ENCODE measurements at places on chromosomes 1 and 21.
A peak's percentile ranks its signal among the peaks of the same experiment; 100 is the strongest.

GRCh38 chr1:108708691-108709660 lies 3.7 kb upstream of the FNDC7 start:
- no peak for DNase-seq

DNA sequence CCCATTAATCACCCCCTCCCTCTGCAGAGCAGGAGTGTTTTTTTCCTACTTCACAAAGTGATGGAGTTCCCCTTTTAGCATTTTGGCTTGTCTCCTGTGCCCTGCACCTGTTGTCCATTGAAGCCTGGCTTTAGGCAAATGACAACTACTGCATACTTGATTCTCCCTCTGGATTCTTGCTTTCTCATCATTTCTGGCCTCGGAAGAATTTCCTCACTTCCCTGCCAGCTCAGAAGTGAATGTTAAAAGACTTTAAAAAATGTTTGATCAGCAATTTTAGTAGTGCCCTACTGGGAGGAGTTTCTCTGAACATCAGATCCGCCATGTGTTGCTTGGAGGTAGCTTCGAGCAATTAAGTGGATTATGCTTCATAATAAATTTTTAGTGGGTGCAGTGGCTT lies 28.1 kb downstream of the RCOR3 start:
- no peak for DNase-seq

DNA sequence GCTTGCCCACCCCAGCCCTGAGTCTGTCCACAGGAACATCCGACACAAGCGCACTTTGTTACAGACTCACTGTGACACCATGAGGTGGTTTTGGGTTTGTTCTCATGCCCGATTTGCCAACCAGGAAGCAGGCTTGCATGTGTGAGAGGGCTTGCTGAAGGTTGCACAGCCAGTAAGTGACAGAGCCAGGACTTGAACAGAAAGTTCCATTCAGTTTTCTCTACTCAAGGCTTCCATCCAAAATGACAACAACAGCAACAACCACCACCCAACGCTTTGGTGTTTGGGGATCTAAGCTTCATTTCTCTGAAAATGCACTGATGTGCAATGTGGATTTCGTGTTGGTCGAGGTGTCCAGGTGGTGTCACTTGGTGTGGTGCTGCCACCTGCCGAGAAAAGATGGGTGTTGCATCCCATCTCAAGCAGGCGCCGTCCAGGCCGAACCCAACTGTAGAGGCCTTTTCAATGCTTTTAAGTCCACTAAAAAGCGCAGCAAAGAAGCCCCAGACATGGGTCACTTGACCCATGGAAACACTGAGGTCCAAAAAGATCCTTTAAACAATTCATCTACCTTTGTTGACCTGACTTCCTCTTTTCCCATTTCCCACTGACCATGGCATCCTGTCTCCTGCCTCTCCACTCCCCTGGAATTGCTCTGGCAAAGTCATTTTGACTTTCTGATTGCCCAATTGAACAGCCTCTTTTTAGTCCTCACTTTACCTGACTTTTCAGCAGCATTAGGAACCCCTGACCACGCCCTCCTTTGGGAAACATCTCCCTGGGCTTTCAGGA lies 12.2 kb downstream of the CITED4 start:
- peak; percentile 54 for DNase-seq

DNA sequence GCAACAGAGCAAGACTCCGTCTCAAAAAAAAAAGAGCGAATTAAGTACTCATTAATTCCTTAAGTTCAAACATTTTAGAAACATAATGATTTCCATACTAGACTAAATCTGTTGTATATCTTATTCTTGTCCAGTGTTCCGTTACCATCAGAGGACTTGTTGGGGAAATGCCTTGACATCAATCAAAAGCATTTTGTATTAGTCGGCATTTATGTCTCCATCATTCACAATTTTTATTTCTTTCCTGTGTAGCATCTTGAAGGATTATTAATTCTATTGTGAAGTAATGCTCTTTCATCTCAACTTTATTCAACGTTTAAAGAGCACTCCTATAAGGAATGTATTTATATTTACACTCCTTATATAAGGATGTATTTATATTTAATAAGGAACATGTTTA lies 82.9 kb upstream of the QSOX1 start:
- no peak for DNase-seq

DNA sequence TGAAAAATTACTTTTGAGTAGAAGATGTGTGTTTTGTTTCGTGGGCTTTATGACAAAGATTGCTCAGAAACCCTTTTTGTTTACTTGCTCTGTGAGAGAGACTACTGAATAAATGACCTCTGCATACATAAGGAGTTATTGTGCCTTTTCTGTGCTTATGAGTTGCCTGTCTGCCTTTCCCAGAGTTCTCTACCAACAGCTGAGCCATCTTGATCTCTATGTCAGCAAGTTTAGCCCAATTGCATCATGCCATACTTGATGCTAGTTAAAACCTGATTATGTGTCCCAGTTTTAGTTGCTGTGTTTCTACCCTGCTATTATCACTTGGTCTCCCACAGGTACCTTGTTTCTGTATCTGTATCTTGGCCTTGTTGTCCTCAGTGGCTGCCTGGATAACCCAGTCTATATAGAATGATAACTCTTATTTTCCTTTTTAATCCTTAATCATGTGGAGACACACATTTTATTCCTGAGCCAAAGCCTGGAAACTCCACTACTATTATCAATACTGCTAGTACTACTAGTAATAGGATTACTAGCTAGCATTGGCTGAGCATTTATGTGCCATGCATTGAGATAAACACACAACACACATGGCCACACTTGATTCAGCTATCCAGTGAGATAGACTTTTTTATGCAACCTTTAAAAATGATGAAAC lies 28.7 kb upstream of the GNG12 start:
- no peak for DNase-seq

GRCh38 chr1:23286401-23286800 lies 57.7 kb downstream of the HNRNPR start:
- no peak for DNase-seq

- no peak for DNase-seq
Measured at GRCh38 chr1:160726114-160726497, 12.9 kb upstream of the SLAMF7 start.

DNA sequence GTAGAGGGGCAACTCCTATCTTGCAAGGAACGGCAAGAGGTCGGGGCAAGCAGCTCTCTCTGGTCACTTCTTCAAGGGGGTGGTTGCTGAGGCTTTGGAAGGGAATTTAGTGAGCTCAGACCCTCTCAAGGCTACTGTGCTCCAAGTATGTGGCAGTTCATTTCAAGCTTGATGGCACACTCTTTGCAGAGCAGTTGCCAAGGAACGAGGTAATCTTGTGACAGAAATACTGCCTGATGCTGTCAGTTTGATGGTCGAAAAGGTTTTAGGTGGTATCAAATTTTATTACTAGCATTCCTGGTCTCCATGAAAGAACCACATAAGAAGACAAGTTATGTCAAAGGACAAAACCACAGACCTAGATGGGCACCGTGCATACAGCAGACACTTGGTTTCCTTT lies 13.1 kb downstream of the CFAP298 start:
- DNase-seq, result peak; percentile 18

- no peak for DNase-seq
Measured at GRCh38 chr1:172416496-172417035, 3.9 kb upstream of the C1orf105 start.

DNA sequence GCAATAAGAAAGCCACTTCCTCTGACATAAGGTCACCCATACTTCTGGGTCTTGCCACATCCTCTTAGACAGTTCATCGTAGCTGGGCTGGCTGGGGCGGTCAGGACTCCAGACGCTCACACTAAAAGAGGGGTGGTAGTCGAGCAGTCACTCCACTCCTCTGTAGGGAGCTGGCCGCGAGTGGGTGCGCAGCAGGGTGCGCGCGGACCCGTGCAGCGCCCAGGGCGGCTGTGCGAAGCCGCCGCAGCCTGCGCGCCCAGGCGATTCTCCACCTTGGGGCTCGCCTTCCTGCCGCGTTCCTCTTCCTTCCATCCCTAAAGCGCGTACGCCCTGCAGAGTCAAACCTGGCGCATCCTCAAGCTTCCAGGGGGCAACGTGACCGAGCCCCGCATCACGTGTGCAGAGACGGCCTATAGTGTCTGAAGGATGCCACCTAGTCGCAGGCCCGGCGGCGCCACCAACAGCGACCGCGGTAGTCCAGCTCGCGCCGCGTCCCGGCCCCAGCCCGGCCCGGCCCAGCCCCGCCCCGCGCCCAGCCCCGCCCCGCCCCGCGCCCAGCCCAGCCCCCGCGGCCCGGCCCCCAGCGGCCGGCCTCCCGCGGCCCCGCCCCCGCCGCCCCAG lies 360 bp upstream of the PRDX6 start:
- peak; percentile 79 for DNase-seq

DNA sequence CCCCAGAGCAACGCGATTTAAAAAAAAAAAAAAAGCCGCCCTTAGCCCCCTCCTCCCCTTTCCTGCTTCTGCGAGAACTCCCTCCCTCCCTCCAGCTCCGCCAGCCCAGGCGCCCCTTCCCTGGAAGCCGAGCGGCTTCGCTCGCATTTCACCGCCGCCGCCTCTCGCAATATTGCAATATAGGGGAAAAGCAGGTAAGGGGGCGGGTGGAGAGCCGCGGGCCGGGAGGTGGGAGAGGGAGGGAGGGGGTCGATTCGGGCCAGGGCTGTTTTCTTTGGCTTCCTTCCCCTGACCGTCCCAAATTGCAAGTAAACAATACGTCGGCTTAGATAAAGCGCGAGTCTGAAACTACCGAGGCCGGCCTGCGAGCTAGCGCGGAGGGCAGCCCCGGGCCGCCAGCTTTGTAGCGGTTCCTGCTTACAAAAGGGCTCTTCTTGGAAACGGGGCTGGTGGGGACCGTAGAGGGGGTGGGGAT lies 408 bp downstream of the LMO4 start:
- DNase-seq, result no peak

GRCh38 chr1:186843226-186843625 lies 14.5 kb downstream of the PLA2G4A start:
- DNase-seq, result no peak

GRCh38 chr1:222618880-222619596 lies 1.1 kb downstream of the MIA3 start:
- DNase-seq, result peak; percentile 29

- DNase-seq, result no peak
Measured at GRCh38 chr21:38720074-38720473, 85.7 kb upstream of the ETS2 start.

DNA sequence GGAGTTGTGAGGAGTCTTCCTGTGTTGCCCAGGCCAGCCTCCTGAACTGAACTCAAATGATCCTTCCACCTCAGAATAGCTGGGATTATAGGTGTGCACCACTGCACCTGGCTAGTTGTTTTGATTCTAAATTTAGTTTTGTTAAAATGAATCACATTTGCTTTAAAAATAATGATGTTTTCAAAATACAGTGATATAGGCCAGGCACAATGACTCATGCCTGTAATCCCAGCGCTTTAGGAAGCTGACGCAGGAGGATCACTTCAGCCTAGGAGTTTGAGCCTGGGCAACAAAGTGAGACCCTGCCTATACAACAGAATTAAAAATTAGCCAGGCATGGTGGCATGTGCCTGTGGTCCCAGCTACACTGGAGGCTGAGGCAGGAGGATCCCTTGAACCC lies 24.3 kb downstream of the RTCA start:
- DNase-seq, result no peak

- no peak for DNase-seq
Measured at GRCh38 chr1:101316256-101316655, 79.4 kb downstream of the S1PR1 start.

- DNase-seq, result no peak
Measured at GRCh38 chr1:76419603-76420002, 345.1 kb downstream of the ST6GALNAC3 start.

DNA sequence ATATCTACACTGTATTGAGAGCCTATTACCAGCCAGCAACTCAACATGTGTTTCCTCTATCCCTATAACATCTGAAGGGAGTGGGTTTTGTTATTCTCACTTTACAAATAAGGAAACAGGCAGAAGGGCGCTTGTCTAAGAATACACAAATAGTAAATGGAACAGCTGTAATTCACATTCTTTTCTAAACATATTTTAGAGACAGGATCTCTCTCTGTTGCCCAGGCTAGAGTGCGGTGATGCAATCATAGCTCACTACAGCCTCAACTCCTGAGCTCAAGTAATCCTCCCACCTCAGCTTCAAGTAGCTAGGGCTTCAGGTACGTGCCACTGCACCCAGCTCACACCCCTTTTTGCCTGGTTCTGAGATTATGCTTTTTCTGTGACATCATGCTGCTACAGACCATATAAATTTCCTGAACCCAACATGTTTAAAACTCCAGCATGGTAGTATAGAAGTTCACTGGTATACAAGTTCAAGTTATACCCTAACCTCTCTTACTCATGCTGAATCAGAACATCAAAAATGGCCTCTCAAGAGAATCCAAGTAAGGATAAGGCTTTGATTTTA lies 8.6 kb upstream of the TACSTD2 start:
- peak; percentile 63 for DNase-seq

DNA sequence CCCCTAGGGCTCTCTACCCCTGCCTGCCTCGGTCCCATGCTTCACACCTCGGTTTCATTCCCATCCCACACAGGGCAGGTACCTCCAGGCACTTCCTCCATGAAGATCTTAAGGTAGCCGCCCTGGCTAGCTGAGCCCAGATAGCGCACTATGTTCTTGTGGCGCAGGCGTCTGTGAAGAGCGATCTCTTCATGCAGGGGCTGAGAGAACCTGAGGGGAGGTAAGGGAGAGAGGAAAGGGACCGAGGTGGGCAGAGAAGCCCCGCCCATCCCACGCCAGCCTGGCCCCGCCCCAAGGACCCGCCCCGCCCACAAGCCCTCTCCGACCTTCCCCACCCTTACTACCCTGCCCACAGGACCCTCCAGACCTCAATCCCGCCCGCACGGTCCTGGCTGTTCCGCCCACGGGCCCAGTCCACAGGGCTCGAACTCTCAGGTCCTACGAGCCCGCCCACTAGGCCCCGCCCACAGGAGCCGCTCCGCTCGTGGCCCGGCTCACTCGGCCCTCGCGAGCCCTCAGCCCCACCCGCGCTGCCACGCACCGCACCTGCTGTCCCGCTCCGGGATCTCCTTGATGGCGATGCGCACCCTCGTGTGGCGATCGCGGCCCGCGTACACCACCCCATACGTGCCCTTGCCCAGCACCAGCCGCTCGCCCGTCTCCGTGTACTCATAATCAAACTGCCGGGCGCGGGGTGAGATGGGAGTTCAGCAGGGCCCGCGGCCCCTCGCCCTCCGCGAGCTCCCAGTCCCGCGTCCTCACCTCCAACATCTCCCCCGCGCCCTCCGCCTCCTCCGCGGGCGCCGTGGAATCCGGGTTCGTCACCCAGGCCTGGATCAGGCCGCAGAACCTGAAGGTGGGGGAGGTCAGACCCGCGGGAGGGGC lies 6.4 kb downstream of the MAP3K6 start:
- DNase-seq, result no peak

GRCh38 chr1:84406346-84406861 lies 8.1 kb downstream of the DNASE2B start:
- peak; percentile 37 for DNase-seq

- no peak for DNase-seq
Measured at GRCh38 chr1:160177667-160178066, 12.7 kb upstream of the CASQ1 start.
